Right renal pelvis (tissue), 4 donors: ENCODE measurements at places on chromosomes 6 and 20.

- no peak for DNase-seq
Measured at GRCh38 chr6:136405420-136406029, 115.9 kb upstream of the BCLAF1 start.

DNA sequence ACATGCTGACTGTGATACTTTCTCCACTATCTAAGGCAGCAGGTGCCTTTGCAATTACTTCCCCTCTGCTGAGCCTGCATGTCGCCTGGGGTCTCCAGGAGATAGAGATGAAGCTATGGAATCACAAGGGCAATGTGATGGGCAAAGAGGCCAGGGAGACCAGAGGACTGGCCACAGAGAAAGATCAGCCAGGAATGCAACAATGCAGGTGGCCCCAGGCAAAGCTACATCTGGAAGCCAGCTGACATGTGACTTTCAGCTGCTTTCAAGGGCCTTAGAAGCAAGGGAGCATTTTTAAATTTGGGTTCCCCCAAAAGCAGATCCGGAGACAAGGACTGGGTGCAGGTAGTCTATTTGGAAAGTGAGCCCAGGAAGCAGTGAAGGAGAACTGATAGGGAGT is 107.9 kb upstream of the SRSF6 start:
- no peak for DNase-seq

GRCh38 chr6:42530751-42531150 is 33.1 kb upstream of the UBR2 start:
- DNase-seq: no peak

DNA sequence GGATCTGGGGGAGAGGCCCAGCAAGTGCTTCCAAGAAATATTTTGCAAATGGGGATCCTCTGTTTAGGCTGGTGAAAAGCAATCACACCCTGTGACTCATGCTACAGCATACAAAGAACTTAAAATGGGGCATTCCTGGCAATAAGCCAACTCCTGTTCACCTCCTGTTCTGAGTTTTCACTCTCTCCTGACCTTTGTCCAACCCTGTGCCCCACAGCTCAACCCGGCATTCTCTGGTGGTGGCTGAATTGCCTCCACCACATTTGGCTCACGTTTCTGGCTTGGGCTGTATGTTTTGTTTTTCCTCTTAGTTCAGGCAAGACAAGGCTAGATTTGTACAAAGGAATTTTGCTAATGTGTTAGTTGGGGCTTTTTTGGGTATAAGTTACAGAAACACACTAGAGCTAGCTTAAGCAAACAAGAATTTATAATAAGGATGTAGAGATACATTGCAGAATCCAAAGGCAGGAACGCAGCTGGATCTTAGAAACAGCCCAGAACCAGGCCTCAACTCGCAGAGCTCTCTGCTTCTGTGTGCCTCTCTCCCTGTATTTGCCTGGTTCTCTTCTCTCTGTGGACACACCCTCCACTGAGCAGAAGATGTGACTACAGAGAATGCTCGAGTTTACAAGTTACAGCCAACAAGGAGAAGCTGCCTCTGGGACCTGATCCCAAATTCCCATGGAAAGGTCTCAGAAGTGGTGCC is 9.4 kb downstream of the ABCC10 start:
- DNase-seq: no peak

DNA sequence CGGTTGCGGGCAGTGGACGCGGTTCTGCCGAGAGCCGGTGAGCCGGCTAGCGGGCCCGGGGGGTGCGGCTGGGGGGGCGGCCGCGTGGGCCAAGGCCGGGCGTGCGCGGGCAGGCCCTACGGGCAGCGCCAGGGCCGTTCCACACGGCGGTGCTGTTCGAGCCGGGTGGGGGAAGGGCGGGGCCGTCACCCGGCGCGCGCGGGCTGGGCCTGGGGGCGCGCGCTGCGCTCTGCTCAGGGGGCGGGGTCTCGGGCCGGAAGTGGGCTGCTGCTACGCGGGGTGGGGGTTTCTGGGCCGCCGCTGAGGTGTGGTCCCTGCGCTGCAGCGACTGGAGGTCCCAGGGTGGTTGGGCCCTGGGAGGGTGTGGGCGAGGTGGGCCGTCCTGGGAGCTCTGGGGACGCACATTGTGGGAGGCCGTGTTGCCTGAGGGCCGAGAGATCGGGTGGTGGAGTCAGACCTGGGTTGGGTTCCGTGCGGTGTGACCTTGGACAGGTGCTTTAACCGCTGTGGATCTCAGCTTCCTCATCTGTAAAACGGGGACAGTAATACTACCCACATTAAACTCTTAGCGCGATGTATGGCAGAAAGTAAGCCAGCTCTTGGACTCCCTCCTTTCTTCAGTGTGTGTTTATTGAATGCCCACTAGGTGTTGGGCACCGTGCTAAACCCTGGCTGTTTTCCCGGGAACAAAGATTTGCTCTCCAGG is 391 bp downstream of the MAPRE1 start:
- peak; percentile 50 for DNase-seq

DNA sequence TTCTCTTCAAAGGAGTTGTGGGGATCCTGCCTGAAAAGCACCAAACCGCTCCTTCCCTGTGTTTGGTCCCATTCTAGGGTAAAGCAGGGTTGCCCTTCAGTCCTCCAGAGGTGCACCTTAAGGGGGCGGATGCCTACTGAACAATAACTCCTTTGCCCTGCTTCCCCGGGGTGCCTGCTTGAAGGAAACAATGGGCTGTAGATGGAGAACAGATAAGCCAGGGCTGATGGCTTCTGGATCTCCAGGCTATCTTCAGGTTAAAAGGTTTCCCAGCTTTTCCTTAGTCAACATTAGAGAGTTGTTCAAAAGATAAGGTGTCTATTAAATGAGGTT is 5.4 kb upstream of the PRDM1 start:
- DNase-seq: no peak

- DNase-seq: no peak
Measured at GRCh38 chr6:41958022-41958856, 16.6 kb upstream of the CCND3 start.

- no peak for DNase-seq
Measured at GRCh38 chr6:55774286-55775028, 100.9 kb downstream of the BMP5 start.

DNA sequence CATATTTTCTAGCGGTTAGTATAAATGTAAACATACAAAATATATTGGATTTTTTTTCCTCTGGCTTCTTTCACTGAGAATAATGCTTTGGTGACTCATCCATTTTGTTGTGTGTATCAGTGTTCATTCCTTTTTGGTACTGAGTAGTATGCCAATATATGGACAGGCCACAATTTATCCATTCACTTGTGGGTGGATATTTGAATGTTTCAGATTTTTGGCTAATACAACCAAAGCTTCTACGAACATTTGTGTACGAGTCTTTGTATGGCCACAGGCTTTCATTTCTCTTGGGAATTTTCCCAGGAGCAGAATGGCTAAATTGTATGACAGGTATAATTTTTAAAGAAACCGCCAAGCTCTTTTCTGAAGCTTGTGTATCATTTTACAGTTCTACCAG is 677.5 kb downstream of the HDGFL1 start:
- no peak for DNase-seq

GRCh38 chr6:99151634-99152346 is 197.7 kb downstream of the FAXC start:
- peak; percentile 28 for DNase-seq

DNA sequence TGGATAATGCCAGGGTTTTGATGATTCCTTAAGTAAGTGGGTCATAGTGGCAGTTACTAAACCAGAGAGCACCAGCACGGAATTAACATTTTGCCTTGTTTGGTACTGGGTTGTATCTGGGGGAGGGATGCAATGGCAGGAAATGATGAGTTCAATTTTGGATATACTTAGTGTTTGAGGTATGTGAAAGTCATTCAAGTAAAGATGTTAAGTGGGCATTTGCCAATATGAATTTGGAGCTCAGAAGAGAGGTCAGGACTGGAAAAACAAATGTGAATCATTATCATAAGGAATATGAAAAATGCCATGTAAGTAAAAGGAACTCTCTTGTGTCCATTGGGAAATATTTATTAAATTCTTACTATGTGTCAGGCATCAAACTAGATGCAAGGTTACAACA is 6.2 kb downstream of the PXT1 start:
- DNase-seq: no peak
